Hematopoietic multipotent progenitor cell treated with erythropoietin and hydrocortisone succinate and interleukin-3 and kit ligand, for 4 days (in vitro differentiated cells): ENCODE measurements at places on chromosomes 2 and 18.
A peak's percentile ranks its signal among the peaks of the same experiment; 100 is the strongest.

GRCh38 chr2:123080331-123080730 lies 944.8 kb upstream of the CNTNAP5 start:
- DNase-seq: no peak

- DNase-seq: no peak
Measured at GRCh38 chr2:134391751-134392160, 137.9 kb downstream of the MGAT5 start.

DNA sequence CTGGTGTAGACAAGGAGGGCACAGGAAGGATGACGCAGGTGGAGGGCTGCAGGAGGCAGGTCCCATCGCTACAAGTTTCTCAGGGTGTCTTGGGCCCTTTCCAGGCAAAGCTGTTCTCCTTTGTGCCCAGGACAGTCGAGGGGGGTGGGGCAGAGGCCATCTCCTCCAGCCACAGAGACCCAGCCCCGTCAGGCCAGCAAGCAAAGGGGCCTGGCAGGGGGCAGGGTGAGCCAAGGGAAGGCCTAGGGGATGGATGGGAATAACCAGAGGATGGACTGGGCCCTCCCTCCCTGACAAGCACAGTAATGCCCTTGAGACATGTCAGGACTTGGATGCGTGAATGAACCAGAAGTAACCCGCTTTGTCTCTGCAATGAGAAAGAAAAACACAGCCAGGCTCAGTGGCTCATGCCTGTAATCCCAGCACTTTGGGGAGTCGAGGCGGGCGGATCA lies 6.3 kb downstream of the TCF23 start:
- no peak for DNase-seq

GRCh38 chr2:230922951-230923717 lies 1.9 kb downstream of the GPR55 start:
- no peak for DNase-seq

- peak; percentile 55 for DNase-seq
Measured at GRCh38 chr2:33503002-33503401, 26.6 kb downstream of the RASGRP3 start.

GRCh38 chr2:21175895-21176646 lies 52.3 kb downstream of the TDRD15 start:
- DNase-seq: peak; percentile 39

- DNase-seq: peak; percentile 98
Measured at GRCh38 chr2:108719149-108720044, at the start of gene RANBP2. RANBP2 (plus strand) TSS chr2:108719482; CDS start chr2:108719607, 125 bp downstream.

GRCh38 chr2:7886666-7887065 lies 795.2 kb upstream of the ID2 start:
- DNase-seq: no peak

DNA sequence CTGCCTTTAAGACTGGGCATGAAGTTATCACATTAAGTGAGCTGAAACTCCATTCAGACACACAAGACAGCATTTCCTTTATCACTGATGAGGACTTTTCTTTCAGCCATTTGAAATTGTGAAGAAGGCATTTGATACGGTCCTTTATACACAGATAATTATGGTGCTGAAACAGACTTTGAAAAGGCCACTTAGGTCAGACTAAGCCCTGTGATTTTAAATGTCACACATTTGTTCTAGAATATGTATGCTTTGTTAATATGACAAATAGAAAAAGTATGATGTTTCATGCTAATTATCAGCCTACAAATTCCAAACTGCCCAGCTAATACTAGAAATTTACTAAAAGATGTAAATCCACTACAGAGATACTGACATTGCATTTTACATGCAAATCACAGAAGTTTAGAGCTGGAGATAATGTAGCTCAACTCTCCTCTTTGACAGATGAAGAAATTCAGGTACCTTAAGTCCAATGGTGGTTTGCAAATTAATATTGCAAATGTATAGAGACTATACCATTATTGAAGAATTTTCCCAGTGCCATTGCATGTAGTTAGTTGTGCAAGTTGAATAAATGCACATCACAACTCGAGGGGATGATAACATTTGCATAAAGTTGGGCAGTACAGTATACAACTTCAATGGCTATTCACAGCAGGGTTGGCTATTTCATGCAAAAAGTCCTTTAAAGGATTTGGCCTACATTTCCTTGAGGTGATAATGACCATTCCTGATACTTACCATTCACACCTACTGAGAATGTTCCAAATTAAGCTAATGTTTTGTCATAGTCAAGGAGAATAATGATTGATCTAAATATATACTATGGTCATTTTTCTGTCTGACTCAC lies 175.2 kb downstream of the UPP2 start:
- DNase-seq: no peak

GRCh38 chr2:119122663-119123062 lies 35.9 kb downstream of the C1QL2 start:
- no peak for DNase-seq

DNA sequence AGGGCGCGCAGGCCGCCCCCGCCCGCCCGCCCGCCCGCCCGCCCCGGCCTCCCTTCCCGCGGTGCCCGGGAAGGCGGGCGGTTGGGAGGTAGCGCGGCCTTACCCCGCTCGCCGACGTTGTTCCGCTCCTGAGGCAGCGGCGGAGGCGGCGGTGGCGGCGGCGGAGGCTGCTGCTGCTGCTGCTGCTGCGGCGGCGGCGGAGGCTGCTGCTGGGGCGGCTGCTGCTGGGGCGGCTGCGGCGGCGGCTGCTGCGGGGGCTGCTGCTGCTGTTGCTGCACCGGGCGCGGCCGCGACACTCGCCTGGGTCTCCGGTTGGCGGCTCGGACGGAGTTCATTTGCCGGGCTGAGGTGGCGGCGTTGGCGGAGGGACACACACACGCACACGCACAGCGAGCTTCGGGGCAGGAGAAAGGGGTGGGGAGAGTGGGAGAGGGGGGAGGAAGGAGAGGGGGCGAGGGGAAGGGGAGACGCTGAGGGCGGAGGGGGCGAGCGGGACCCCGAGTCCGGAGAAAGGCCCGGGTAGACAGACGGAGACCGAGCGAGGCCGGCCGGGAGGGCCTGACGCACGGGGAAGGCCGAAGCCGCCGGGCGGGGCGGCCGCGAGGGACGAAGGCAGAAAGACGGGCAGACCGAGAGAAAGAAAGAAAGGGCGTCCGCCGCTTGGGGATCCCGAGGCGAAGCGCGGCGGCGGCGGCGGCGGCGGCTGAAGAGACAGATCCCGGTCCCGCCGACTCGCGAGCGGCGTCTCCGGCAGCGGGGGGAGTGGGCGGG lies 727 bp downstream of the FBXO11 start:
- peak; percentile 72 for DNase-seq

DNA sequence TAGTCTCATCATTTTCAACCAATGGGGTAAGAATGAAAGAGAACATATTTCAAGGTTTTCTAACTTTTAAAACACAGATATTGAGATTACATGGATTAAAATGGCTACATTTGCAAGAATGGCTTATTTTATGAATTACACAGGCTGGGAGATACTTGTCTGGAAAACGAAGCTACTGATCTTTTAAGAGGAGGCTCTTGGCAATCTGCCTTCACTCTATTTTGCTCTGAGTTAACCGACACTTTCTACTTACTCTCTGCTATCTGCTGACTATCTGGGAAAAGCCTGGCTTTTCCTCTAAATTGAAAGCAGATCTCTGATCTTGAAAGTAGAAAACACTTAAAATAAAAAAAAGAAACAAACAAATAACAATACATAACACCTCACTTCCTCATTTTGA lies 325.4 kb upstream of the LINC00305 start:
- DNase-seq: no peak

- DNase-seq: no peak
Measured at GRCh38 chr2:188966728-188967440, 7.3 kb upstream of the COL3A1 start.

- peak; percentile 76 for DNase-seq
Measured at GRCh38 chr18:75247611-75248421, 37.2 kb downstream of the TSHZ1 start.

DNA sequence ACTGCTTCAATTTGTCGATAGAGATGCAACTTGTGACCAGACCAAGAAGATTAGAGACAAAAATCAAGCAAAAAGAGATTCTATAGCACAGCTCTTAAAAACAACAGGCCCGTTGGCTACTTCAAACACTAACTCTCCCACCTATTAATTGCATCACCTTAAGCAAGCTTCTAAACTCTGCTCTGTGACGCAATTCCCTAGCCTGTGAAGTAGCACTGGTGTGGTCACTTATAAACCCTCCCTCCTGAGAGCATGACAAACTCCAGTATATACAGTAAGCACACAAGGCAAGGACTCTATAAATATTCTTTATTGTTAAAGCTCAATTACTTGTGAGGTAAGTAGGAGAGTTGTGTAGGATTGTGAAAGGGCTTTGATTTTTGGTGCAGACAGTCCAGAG lies 72.3 kb downstream of the CMPK2 start:
- DNase-seq: peak; percentile 63

DNA sequence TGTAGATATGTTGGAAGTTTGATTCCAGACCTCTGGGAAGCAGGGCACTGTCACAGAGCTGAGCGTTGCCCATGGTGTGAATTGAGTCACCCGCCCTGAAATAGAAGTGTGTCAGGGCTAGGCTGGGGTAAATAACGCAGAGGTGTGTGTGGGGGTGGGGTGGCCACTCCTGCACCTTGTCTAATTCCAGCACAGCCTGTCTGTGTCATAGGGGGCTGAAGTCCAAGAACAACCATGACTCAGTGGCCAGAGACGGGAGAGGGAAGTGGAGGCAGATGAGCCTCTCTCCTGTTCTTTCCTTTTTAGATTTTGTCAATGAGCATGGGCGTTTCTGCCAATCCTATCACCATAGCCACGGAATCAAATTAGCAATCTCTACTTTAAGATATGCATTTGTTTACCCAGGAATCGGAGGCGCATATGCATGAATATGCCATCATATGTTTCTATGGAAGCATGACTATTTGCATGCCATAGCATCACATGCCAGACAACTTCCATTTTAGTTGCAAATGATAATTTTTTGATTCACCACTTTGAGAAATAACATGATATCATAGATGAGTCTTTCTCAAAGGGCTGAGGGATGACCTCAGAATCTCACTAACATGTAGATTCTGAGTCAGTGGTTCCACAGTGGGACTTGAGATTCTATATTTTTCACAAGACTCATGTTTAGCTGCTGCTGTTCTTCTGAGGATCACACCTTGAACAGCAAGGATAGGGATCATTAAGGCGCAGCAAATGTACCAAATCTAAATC lies 852.9 kb downstream of the DCDC2C start:
- DNase-seq: no peak

DNA sequence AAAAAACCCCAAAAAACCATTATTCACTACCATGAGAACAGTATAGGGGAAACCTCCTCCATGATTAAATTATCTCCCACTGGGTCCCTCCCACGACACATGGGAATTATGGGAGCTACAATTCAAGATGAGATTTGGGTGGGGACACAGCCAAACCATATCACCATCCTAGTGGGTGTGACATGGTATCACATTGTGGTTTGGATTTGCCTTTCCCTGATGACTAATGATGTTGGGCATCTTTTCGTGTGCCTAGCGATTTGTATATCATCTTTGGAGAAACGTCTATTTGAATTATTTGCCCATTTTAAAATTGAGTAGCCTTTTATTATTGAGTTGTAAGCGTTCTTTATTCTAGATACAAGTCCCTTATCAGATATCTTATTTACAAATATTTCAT lies 8.7 kb upstream of the ASAP2 start:
- no peak for DNase-seq

DNA sequence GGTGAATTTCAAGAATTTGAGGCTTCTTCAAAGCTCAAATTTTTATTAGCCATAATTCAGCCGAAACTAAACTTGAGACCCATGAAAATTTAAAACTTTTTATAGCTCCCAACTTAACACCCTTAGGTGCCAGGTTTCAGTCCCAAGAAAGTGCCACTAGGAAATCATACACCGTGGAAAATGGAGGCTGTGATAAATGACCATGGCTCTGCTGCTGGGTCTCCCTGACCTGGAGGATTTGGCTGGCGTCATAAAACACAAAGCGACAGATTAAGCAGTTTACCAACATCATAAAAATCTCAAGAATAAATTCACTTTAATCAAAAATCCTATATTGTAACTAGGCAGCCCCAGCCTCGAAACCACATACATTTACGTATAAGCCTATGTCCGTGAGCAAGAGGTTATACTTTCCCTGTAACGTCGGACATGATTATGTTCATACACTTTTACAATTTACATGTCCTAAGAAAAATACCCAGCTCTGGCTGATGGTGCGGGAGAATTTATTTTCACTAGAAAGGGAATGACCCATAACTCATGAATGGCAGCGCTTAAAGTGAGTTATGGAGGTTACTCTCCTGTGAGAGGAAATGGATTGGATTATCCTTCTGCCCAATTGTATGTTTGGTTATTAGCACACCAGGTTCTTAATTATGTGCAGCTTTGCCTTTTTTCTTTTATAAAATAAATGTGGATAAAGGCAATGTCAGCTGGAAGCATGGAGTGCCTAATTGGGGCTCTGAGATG lies 329.4 kb downstream of the AGPS start:
- DNase-seq: no peak

GRCh38 chr18:61859113-61859512 lies 33.7 kb downstream of the RNF152 start:
- DNase-seq: no peak

GRCh38 chr18:57649556-57650500 lies 28.2 kb upstream of the NARS1 start:
- DNase-seq: peak; percentile 82

GRCh38 chr18:66316701-66317100 lies 287.2 kb downstream of the CDH19 start:
- DNase-seq: no peak

DNA sequence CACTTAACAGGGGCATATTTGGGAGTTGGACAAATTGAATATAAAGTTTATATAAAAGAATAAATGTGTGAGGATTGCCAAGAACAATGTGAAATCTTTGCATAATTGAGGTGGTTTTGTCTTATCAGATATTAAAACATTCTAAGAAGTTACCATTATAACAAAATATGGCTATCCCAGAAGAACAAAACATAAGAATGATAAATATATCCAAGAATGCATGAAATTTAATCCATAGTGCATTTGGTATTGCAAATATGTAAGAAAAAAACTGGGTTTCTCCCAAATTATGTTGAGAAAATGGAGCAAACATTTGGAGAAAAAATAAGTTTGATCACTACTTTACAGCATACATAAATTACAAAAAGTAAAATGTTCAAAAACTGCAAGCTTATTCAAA lies 562.4 kb downstream of the RNF144A start:
- DNase-seq: no peak

DNA sequence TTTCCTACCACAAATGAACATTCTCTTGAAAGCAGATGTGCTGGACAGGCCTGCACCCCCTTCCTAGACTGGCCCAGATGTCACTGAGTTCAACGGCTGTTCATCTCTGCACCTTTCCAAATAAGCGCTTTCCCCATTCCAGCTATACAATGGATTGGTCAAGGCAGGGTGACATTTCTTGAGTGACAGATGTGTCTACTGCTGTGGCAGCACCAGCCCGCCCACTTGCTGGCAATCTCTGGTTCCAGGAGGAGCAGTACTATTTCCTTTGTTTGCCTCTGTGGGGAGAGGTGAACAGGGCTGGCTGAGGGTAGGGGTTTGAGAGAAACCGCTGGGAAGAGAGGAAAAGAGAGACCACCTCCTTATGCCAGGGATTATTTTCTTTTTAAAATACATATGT lies 269.5 kb upstream of the POU3F3 start:
- no peak for DNase-seq

DNA sequence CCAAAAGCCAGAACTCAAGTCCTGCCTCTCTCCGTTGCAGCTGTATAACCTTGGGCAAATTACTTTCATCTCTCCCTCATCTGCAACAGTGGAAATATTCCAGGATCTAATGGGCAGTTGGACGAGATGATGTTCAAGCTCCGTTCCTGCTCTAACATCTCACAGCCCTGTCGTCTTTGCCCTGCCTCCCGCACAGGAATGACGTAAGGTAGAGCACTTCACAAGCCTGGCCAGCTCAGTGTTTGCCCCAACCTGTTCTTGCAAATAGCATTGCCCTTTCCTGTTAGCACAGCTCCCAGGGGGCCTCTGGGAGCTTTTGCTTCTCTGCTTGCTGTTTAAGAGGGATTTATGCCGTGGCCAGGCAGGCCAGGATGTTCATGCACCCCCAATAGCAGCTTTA lies 107.9 kb downstream of the KLHL29 start:
- DNase-seq: no peak
